Vagina (tissue), 2 donors: ENCODE measurements at places on chromosomes 6 and 20.

- no peak for DNase-seq
Measured at GRCh38 chr6:41505122-41506049, 40.8 kb upstream of the FOXP4 start.

GRCh38 chr20:47241345-47241781 is 115.1 kb downstream of the ZMYND8 start:
- DNase-seq: no peak

- DNase-seq: no peak
Measured at GRCh38 chr6:131979515-131980337, 28.6 kb upstream of the CCN2 start.

DNA sequence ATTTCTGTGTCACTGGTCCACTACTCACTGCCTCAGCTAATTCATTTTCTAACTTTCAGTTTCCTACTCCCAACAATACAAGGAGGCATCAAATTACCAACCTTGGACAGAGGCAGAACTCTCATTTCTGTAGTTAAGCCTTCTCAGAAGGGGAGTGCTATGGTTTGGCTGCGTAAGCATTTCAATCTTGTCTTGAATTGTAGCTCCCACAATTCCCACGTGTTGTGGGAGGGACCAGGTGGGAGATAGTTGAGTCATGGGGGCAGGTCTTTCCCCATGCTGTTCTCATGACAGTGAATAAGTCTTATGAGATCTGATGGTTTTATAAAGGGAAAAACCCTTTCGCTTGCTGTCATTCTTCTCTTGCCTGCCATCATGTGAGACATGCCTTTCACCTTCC is 22.9 kb downstream of the HLA-DRA start:
- DNase-seq: no peak

DNA sequence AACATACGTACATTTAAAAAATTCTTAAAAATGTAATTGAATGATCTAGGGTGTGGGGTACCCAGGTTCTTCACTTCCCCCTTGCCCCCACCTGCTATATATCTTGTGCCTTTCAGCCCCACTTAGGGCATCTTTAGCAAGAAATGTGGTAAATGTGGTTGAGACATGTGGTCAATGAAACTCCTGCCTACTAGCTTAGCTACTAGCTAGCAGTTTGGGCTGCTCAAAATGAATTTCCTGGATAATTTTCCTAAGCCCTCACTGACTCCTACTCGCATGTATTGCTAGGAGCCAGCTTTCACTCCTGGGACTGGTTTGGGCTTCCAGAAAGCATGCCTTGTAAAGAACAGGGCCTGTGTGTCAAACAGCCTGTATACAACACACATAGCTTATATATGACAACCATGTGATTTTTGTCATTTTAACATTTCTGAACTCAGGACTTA is 257.3 kb downstream of the ATXN1 start:
- DNase-seq: no peak

GRCh38 chr6:90044182-90044832 is 150.0 kb downstream of the GJA10 start:
- DNase-seq: no peak

DNA sequence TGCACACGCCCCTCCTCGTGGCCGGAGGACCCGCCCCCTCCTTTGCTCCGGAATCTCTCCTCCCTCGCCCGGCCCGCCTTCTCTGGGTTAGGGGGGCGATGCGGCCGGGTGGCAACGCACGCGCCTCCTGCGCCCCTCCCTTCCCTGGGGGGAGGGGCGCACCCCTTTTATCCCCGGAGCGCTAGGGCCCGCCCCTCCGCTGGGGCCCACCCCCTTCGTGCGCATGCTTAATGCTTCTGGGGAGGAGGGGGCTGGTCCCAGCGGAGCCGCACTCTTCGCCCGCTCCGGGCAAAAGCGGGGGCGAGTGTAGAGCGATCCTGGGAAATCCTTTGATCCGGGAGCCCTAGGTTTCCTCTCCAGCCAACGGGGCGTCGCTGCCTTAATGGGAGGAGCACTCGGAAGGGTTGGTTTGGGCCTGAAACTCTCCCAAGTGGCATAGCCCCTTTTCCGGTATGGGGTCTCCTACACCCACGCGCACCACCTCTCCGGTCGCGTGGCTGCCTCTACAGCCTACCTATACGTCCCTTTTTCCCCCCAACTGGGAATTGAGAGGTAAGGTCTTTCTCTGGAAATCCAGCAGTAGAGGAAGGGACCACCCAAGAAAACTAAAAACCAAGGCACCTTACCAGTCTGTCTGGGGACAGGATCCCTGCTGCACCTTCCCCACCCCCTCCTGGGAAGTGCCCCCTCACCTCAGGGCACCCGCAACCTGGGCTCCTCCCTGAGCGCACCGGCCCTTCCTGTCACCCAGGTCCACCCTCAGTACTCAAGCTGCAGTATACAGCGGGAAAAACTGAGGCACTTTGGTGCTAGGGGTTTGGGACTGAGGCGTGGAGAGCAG is 2.1 kb downstream of the SOX12 start:
- DNase-seq: no peak

DNA sequence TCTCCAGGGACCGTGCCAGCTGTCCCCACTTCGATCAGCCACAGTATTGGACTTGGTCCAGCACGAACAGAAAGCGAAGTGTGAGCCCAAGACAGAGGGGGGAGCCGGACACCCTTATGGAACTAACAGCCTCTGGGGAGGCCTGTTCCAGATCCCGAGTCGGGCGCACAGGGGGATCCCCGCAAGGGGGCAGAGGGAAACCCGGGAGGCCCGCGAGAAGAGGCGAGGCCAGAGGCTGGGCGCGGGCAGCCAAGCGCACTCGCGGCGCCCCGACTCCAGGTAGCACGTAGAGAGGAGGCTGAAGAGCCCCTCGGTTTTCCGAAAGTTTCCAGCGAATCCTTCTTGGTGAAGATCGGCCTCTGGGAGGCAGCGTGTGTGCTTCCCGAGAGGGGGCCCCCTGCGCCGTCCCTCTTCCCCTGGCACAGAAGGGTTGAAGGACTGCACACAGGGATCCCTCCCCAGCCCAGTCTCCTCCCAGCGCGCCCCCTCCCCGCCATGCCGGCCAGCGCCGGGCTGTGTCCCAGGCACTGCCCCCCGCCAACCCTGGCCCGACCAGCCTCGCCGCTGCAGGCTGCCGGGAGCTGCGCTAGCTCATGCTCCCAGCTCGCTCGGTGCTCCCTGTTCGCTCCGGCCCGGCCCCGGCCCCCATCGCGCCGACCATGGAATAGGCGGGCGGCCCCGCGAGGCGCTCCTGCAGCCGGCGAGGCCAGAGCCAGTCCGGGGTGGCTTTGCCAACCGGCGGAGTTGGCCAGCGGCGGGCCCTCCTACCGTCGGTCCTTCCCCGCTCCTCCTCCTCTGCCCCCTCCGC is 577 bp upstream of the SLC24A3 start:
- no peak for DNase-seq

- DNase-seq: no peak
Measured at GRCh38 chr20:49785149-49785851, 27.3 kb upstream of the SLC9A8 start.

GRCh38 chr6:142459271-142459670 is 157.5 kb downstream of the ADGRG6 start:
- DNase-seq: no peak

DNA sequence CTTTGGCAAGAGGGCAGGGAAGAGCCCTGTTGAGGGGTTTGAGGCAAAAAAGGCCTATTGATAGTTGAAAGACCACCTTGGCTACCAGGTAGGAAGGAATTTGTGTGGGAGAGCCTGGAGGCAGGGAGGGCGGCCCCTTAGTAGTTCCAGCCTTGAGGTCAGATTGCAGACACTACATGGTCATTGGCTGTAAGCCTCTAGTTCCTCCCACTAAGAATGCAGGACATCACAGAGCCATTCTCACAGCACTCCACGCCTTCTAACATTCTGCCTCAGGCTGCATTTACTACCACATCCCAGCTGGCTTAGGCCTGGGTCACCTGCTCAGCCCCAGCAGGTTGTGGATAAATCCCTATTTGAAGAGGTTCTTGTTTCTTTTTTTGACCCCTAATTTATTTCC is 91.0 kb upstream of the SNX9 start:
- peak; percentile 70 for DNase-seq

DNA sequence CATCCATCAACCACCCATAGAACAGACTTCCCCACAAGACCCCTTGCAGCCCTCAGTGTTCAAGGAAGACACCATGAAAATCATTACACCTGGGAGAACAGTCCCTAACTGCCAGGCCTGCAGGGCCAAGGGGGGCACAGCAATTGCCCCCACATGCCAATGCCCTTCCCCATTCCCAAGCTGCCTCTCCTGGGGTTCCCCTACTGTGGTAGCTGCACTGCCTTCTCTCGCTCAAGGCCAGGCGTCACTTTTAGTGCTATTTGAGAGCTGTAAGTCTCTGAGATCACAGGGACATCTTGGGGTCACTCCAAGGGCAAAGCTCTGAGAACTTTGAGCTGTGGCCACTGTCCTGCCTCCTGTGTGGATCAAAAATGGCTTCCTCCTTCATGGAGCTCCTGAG is 6.0 kb upstream of the ACSS1 start:
- DNase-seq: no peak

GRCh38 chr6:19805129-19805481 is 32.1 kb upstream of the ID4 start:
- DNase-seq: no peak

- no peak for DNase-seq
Measured at GRCh38 chr20:49515586-49515985, 33.1 kb upstream of the KCNB1 start.

- peak; percentile 93 for DNase-seq
Measured at GRCh38 chr20:47857569-47858464, 72.5 kb upstream of the SULF2 start.

- DNase-seq: no peak
Measured at GRCh38 chr6:27178860-27179259, 68.6 kb upstream of the PRSS16 start.

DNA sequence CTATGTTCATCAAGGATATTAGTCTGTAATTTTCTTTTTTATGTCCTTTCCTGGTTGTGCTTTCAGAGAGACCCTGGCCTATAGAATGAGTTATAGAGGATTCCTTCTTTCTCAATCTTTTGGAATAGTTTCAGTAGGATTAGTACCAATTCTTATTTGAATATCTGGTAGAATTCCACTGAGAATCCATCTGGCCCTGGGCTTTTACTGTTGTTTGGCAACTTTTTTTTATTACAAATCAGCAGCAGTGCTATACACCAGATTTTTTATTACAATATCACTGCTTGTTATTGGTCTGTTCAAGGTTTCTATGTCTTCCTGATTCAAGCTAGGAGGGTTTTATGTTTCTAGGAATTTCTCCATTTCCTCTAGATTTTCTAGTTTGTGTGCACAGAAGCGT is 50.0 kb upstream of the NRSN1 start:
- no peak for DNase-seq

DNA sequence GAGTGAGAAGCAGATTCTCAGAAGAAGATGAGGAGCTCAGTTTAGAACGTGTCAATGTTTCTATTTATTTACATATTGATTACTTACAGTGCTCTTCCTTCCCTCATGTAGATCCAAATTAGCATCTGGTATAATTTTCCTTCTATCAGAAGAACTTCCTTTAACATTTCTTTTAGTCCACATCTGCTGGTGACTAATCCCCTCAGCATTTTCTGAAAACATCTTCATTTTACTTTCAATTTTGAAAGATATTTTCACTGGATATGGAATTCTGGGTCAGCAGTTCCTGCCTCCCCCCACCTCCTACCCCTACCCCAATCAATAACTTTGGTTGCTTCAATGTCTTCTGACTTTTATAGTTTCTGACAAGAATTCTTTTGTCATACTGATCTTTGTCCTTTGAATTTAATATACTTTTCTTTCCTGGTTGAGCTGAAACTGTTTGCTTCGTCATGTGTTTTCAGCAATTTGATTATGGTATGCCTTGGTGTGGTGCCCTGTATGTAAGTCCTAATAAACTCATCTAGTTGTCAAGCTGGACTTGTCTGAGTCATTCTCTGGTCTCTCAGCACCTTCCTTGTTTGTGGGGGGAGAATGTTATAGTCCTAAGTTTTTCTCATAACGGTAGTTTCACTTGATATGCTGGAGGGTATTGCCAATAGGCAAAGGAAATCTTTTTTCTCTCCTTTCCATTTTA is 57.0 kb downstream of the SMPDL3A start:
- DNase-seq: no peak

GRCh38 chr6:149054559-149055194 is 262.8 kb upstream of the TAB2 start:
- DNase-seq: no peak

- no peak for DNase-seq
Measured at GRCh38 chr6:15872241-15873103, 209.6 kb upstream of the DTNBP1 start.

- DNase-seq: no peak
Measured at GRCh38 chr6:30821862-30822784, 62.2 kb upstream of the DDR1 start.

GRCh38 chr6:36123270-36124139 is 6.8 kb upstream of the MAPK13 start:
- peak; percentile 86 for DNase-seq

DNA sequence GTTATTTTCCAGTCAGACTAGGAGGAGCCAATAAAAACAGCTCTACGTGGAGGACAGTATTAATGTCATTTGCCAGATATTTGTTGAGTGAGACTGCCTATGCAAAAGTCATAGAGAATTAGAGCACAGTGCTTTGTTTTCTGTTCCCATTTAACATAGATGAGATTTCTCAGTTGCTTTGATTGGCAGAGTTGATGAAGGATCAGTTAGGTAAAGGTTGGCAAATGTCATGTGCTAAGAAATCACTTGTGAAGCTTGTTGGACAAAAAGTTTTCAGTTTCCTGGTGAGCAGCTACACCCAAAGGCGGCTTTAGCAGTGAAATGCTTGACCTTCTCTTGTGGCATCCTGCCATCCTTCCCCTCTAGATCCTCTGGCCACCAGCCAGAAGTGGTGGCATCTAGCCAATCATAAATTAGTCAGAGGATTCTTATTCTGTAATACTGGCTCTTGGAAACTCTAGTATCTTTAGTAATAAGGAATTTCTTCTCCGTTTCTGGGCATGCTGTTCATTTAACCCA is 37.0 kb downstream of the BCKDHB start:
- no peak for DNase-seq

- no peak for DNase-seq
Measured at GRCh38 chr6:161750686-161751085, 476.8 kb upstream of the AGPAT4 start.

DNA sequence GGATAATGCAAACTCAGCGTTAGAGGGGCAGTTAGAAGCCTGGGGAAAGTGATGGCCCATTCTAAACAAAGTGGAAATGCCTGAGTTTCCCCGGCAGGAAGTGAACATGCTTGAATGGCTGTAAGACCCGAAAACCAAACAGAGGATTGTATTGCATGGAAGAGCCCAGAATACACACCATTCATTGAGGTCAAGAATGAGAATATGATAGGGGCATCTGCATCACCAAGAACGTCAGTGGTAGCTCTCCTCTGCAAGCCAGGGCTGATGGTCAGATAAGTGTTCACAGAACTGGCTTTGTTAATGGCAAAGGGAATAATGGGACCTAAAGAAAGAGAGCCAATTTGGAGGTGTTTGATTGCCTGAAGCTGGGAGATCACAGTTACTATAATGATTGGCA is 663.4 kb downstream of the KHDRBS2 start:
- DNase-seq: no peak
